ENCODE measurements at places on chromosomes 7 and 10. TPM values are rescaled to one million over a fixed set of nuclear protein-coding genes. Genes with fewer than 3 reads are reported as not detected.

STOX1 gene
- 11.4 TPM for polyA plus RNA-seq

ZNF485 gene
- polyA plus RNA-seq, result 4.4 TPM

GRCh38 chr10:122044045-122044661 is 55.2 kb downstream of the TACC2 start:
- peak; percentile 57 for DNase-seq

- DNase-seq, result no peak
Measured at GRCh38 chr7:98868450-98868849, 1.4 kb downstream of the TMEM130 start.

DNA sequence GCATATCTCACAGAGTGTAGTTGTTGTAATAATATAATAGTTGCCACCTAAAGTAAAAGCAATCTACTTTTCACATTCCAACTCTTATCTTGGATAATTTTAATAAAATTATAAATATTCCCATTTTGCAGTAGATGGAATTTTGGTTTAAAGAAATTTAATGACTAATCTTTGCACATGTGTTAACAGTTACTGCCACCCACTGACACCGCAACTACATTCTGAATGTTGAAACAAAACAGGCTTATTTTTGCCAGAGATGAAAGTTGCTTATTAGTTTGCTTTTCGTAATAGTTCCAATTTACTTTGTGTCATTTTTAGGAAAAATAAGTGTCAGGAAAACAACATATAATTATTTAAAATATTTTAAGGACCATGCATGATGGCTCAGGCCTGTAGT is 557.5 kb upstream of the PCDH15 start:
- no peak for DNase-seq

GRCh38 chr7:92740700-92741126 is 95.7 kb downstream of the CDK6 start:
- DNase-seq, result no peak

- DNase-seq, result no peak
Measured at GRCh38 chr10:116353817-116354216, 29.6 kb downstream of the CCDC172 start.

GRCh38 chr10:1100691-1101368 is 44.6 kb downstream of the WDR37 start:
- DNase-seq, result no peak

All from left renal pelvis (tissue), 4 donors.